Suprapubic skin (tissue), 4 donors: ENCODE measurements at places on chromosomes 13 and 19. TPM values are rescaled to one million over a fixed set of nuclear protein-coding genes. Genes with fewer than 3 reads are reported as not detected.

DNA sequence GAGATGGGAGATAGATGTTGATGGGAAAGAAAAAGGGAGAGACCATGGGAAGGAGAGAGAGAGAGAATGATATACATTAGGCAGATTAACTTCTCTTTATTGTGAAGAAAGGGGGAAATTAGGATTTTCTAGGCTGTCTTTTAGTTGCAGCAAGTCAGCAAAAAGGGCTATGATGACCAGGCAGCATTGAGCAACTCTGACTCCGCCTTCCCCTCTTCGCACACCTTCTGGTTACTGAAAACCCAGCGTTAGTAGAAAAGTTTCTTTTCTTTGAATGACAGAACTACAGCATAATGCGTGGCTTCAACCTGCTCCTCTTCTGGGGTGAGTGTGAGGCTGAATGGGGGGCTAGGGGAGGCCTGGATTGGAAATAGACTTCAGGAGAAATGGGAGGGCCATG, at the start of gene ADGRE1:
Gene ADGRE1, plus strand, starts transcription at position 264 of the 400 bp plus-strand sequence. Its CDS starts 30 bp downstream, at position 294.
- DNase-seq, result no peak

C19orf73 gene
- total RNA-seq, result not detected

CYP4F12 gene
- 233 TPM for total RNA-seq

DNA sequence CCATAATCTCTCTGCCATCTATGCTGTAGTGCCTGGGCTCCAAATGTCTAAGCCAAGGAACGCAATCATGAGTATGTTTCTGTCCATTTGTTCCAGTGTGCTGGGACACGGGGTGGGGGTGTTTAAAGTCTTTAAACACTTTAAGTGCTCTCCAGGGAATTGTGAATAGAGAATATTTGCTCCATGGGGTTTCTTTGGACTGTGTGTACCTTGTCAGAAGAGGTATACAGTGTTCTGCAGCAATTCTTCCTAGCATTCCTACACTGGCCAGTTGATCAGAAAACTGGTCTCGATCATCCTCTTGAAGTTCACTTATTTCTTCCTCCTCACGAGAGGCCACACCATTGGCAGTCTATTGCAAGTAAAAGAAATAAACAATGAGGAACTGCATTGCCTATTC, 35.1 kb upstream of the EEF1AKMT1 start:
- DNase-seq, result no peak

CEACAM5 gene
- 19.6 TPM for total RNA-seq

- DNase-seq, result no peak
Measured at GRCh38 chr19:34237283-34237682, 17.1 kb upstream of the GARRE1 start.

ZNF835 gene
- total RNA-seq, result 0.34 TPM

DNA sequence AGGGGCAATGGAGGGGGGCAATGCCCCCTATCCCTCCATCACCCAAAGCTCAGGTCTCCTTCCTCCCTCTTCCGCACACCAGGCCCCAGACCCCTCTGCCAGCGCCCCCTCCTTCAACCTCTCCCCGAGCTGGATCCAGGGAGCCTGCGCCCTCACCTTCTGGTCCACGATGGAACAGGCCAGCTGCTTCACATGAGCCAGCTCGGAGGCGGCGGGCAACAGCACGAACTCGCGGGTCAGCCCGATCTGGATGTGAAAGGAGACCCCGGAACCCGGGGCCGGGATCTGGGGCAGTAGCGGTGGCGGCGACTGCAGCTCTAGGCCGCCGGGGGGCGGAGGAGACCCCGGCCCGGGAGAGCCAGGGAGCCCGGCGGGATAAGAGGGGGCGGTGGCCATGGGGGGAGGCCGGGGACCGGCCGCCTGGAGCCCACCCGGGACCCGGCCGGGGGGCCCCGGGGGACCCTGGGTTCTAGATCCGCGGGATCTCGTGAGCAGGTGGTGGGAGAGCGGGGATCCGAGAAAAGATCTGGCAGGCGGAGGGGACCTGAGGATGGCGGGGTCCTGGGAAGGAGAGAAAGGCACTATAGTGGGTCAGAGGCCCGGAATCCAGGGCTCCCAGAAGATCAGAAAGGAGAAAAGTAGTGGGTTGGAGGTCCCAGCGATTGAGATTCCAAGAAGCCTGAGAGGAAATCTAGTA, 791 bp downstream of the PRKD2 start:
- no peak for DNase-seq
